ENCODE measurements at places on chromosomes 1 and 21.
A peak's percentile ranks its signal among the peaks of the same experiment; 100 is the strongest.

GRCh38 chr1:73516451-73516850 is 681.5 kb downstream of the LRRIQ3 start:
- DNase-seq, result no peak

DNA sequence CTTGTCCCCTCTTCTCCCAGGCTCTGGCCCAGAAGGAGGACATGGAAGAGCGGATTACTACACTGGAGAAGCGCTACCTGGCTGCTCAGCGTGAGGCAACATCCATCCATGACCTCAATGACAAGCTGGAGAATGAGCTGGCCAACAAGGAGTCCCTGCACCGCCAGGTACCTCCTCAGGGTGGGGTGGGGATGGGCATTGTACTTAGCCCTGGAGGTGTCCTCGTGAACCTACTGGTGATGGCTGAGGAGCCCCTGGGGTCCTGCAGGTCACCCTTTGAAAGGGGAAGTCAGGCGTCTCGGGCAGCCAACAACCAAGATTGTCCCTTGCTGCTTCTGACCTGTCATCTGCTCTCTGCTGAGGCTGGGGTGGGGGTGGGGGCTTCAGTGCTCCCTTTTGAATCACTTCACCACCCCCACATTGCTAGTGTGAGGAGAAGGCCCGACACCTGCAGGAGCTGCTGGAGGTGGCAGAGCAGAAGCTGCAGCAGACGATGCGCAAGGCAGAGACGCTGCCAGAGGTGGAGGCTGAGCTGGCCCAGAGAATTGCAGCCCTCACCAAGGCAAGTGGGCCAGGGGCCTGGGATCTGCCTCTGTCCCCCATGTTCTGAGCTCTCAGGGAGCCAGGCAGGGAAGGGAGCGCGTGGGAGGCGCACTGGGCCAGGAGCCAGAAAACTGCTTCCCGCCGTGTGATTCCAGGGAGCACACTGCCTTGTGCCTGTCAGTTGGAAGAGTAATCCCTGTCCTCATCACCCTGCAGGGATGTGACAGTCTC is 19.7 kb downstream of the PPFIA4 start:
- DNase-seq, result no peak

DNA sequence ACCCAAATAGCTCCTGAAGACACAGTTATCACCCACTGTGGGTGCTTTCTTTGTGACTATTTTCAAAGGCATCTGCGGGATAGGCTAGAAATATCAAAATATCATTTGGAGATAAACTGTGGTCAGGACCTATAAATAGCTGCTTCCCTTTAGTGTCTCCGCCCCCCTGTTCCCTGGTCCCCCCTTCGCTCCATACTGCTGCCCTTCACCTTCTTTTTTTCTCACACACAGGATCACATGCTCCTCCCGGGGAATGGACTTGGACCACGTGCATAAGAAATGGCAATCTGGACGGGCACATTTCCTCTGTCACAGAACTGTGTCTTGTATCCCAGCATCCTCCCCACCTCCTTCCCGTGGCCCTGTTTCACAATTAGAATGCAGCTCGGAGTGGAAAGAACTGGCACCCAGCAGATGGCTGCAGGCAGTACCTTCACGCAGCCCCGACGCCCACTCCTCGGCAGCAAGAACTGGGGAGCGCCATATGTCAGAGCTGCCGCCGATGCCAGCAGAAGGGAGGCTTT is 68.8 kb upstream of the SSX2IP start:
- no peak for DNase-seq

DNA sequence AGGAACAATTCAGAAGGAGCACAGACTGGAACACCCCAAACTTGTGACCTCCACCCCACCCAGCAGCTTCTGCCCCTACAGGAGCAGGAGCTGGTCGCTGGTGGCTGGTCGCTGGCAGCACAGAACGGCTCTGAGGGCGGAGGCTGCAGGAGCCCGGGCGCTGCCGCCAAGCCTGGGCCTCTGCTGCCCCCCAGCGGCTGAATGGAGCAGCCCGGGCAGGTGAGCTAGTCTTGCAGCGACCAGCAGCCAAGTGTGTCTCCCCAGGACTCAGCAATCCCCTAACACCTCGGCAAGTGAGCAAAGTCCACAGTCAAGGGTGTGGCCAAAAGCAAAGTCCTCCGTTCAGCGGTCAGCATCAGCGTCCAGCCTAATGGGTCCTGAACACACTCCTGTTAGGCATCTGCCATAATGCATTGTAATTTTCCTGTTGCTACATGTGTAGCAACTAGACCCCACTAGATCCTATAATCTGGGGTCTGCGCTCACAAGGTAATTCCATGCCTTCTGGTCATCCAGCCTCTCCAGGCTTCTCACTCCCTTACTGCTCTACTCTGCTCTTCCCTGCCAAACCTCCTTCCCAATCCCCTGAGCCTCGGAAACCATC is 12.1 kb upstream of the GJB5 start:
- DNase-seq, result peak; percentile 88

- DNase-seq, result no peak
Observed at GRCh38 chr1:152392909-152393308, 21.2 kb downstream of the CRNN start.

Data from large intestine (tissue), 12 donors.